H4 (cell line): ENCODE measurements at places on chromosomes 1 and 21. TPM values are rescaled to one million over a fixed set of nuclear protein-coding genes. Genes with fewer than 3 reads are reported as not detected.
A peak's percentile ranks its signal among the peaks of the same experiment; 100 is the strongest.

DNA sequence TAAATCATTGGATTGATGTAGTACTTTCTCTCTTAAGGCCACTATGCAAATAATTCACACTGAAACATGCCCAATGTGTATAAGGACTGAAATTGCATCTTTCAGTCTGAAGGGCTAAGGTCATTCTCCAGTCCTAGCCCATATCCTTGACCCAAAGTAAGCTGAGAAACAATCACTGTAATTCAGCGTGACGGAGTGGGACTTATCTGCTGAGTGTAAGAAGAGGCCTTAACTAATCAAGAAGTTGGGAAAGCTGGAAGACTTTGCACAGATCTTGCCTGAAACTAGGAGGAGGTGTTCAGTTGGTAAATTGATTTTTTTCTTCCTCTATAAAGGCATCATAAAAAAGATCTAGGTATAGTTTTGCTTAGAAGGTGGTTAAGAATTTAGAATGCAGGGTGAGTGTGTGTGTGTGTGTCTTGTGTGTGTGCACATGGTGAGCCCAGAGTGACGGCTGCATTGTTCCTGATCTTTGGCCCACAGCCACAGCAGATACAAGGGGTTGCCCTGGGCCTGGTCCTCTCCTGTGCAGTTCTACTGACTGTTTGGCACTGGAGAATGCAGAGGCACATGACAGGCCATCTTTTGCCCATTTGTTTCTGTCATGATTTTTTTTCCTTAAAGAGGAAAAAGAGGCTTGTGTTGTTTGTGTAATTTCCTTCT is 13.3 kb upstream of the PPP2R5A start:
- DNase-seq: no peak

GRCh38 chr1:160112357-160112756 is 3.2 kb upstream of the ATP1A2 start:
- DNase-seq: no peak

GRCh38 chr1:214637722-214638458 is 34.9 kb downstream of the CENPF start:
- peak; percentile 28 for DNase-seq

DNA sequence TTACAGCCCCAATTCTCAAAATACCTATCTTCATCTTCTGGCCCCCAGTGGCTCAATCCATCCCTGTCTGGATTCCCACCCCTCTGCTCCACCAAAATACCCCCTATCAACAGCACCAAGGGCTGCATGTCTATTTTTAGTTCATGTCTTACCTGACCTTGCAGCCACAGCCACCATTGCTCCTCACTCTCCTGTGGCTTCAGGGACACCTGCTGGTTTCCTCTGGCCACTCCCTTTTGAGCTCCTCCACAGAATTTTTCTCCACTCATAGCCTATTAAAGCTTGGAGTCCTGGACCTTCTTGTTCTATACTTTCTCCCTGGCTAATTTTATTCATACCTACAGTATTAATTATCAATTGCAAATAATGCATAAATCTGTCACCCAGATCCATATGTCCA is 125.3 kb upstream of the NGF start:
- DNase-seq: no peak

- no peak for DNase-seq
These were observed 97.1 kb downstream of the VAV3 start for GRCh38 chr1:107867897-107868296.

DNA sequence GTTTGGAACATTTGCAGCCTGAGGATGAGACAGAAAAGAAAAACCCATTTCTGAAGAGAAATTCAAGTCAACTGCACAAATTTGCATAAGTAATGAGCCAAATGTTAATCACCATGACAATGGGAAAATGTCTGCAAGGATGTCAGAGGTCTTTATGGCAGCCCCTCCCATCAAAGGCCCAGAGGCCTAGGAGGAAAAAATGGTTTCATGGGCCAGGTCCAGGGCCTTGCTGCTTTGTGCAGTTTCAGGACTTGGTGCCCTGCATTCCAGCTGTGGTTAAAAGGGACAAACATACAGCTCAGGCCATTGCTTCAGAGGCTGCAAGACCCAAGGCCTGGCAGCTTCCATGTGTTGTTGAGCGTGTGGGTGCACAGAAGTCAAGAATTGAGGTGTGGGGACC is 13.4 kb downstream of the RBM11 start:
- DNase-seq: no peak

DNA sequence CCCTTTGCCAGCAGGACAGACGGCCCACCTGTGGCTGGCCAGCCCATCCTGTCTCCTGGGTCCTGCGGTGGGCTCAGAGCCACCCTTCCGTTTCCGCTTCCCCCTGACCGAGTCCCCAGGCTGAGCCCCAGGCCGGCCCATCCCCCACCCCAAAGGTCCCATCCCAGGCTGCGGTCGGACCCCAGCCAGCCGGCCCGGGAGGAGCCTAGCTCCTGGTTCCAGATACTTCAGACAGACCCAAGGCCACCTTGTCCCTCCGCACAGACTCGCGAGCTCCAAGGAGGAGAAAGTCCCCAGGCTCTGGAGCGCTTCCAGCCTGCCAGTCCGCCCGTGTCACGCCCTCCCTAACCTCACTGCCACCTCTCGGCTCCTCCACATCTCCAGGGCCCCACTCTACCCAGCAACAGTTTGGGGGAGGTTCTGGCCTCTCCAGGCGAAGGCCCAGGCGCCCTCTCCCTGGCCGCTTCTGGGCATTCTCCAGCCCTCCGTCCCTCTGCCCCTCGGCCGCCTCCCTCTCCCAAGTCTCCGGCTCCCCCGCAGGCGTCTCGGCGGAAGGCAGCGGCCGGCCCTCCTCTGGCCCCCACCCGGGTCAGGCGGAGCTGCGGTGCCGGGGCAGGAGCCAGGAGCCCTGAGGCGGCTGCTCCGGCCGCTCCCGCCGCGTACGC is 835 bp downstream of the LRRN2 start:
- no peak for DNase-seq

DNA sequence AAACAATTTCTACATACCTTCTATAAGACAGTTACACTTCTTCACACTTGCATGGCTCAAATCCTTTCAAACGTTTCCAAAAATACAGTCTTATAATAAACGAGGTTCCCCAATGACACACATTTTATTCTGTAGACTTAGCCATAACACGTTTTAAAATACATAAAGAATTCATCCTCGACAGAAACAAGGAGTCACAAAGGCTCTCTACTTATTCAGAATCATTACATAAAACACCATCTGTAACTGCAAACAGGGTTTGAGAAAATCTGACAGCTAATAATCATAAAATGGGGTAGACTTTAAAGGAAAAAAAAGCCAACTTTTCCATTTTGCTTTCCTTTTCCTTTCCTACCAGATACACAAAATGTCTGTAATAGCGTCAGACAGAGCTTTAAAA is 1.8 kb downstream of the PIK3R3 start:
- no peak for DNase-seq

The LCE6A gene
- not detected in 2 replicates for total RNA-seq

The FMN2 gene
- total RNA-seq: 1.9 and 5.2 TPM in 2 replicates

DNA sequence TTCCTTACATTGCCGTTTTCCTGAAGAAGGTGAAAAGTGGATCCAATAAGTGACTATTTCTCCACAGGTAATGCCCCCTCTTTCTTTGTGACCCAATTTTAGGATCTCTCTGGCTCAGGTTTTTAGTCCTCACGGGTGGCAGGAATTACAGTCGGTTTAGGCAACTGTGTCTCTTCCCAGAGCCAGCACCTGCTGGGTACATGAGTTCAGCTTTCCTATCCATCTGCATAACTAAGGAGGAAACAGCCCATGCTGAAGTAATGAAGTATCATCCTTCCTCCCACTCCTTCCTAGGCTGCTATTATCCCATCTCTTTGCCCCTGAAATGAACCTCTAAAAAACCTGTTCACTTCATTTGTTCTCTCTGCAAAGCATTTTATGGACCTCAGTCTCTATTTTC is 544.6 kb downstream of the NEGR1 start:
- DNase-seq: no peak

DNA sequence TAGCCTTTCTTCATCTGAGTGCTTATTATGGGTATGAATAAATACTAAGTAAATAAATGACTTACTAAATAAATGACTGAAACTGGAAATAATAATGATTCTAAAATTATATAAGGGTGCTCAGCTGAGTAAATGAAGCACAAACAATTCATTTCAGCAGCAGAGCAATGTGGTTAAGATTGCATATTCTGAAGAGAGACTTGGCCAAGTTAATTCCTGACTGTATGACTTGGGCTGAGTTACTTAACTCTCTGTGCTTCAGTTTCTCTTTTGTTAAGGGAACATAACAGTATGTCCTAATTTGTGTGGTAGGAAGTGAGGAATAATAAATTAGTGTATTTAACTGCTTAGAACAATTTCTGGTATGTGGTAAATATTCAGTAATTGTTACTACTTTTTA is 19.1 kb downstream of the AGL start:
- DNase-seq: peak; percentile 4

GRCh38 chr1:182426442-182427430 is 23.2 kb upstream of the RGSL1 start:
- DNase-seq: no peak

The RAD54L gene
- total RNA-seq: 13.9 and 14.4 TPM in 2 replicates

The PROX1 gene
- 0.14 and 0.21 TPM in 2 replicates for total RNA-seq

GRCh38 chr1:198939956-198940355 is 301.1 kb downstream of the PTPRC start:
- no peak for DNase-seq

GRCh38 chr1:235503403-235504121 is 690 bp downstream of the B3GALNT2 start:
- peak; percentile 26 for DNase-seq

- DNase-seq: no peak
These were observed 621.2 kb upstream of the PRMT6 start for GRCh38 chr1:106435269-106435668.

DNA sequence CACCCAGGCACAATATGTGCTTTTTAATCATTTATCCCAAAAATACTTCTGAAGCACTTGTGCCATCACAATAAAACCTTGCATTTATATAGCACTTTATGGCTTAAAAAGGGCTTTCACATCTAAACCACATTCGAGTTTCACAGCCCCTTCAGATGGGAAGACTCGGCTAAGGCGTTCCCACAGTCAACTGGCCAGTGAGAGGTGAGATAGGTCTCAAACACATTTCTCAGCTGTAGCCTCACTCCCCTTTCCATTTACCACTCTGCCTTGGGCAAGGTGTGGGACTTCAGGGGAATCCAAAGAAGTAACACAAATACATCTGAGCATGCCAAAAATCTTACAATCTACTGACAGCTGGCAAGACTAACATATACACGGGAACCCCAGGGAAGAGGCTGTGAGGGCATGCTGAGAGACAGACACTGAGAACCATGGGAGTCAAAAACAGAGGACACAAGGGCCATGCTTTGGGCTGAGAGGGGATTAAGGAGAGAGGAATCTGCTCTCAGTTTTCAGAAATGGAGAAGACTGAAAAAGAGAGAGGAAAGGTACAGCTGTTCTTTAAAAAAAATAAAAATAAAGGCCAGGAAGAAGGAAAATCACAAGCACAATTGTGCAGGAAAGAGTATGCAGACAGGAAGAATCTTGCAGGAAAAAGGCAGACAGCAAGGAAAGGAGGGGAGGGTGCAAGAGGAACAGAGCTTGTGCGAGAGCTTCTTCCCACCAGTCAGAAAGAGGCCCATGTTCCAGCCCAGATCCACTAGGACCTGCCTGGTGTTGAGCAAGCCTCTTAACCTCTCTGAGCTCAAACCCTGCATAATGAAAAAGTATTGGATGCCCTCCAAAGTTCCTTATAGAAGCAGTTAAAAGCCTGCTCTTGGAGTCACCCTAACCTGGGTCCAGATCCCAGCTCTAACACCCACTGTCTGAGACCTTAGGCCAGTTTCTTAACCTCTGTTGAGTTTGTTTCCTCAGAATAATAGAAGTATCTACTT is 73.5 kb downstream of the JAK1 start:
- no peak for DNase-seq

DNA sequence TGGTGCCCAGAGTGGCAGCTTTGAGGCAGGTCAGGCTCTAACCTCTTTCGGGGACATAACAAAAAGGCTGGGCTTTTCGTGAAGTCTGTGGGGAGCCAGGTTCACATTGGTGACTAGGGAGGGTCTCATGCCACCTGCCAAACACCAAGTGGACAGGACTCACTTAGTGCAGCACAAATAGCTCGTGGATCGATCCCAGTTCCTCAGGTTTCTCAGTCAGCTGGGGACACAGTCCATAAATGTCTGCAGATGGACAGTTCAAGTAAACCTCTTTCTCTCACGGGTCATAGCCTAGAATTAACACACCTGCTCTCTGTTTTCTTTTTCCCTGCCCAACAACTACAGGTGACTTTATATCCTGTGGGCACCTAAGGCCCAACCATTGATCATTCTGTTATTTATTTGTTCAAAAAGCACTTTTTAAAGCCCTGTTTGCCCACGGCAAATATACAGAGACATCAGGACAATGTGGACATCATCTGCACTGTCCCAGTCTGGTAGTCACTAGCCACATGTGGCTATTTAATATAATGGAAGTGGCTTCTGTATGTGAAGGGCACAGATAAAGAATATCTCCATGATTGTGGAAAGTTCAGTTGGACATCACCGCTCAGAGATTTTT is 53.5 kb downstream of the CAPN2 start:
- no peak for DNase-seq

DNA sequence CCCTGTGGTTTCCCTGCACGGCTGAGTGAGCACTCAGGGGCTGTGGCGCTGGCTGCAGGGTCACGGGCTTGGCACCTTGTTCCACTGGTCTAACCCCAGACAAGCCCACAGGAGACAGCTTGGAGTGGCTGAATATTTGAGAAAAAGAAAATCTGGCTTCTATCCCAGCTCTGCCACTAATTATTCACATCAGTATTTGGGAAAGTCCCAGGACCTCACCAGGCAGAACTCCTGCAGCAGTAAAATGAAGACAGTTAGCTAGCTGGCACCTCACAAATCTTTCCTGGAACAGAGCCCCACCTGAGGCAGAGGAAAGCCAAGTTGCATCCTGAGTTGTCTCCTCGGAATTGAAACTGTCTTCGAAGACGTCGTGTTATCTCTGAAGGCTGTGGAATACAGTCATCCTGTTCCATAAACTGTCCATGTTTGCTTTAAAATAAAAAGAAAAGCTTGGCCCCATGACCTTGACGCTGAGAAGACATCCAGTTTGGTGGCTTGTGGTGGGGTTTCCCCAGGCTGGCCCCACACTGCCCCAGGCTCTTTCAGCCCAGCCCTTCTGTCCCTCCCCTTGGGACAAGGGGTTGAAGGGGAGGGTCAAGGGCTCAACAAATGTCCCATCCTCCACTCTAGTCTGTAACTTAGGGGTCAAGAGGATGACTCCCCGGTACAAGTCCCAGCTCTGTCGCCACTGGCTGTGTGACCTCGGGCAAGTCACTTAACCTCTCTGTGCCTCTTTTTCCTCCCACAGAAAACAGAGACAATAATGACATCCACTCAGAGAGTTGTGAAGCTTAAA is 93.8 kb upstream of the TMPRSS2 start:
- no peak for DNase-seq

The CD164L2 gene
- not detected in 2 replicates for total RNA-seq

GRCh38 chr1:211339631-211340041 is 13.0 kb downstream of the TRAF5 start:
- no peak for DNase-seq

DNA sequence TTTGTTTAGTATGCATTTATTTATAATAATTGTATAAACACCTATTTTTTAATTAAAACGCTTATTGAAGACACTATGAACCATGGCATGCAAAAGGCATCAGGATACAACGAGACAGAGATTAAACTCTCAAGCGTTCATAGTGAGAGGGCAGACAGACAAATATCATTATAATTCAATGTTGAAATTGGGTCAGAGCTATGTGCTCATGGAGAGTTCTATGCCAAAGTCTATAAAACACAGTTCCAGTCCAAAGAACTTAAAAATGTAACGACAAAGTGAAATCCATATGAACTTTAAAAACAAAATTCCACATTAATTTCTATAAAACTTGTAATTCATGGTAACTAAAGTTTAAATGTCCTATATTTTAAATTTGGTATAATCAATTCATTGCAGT is 724.0 kb downstream of the LTN1 start:
- no peak for DNase-seq
